ENCODE measurements at places on chromosomes 12 and 14.

DNA sequence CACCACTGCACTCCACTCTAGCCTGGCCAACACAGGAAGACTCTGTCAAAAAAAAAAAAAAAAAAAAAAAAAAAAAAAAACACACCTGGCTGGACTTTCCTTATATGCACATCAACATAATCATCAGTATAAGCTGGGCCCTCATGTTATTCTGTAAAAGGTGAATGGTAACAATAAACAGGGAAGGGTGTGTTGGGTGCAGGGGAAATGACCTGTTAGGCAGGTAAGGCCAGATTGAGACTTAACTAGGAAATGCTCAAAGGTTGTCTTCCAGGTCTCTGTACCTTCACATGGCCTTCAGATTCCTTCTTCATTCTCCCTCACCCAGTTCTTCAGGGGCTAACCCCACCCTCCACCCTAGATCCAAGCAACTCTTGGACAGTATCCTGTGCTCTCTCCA lies 47.5 kb downstream of the ESR2 start:
- no peak for DNase-seq

- DNase-seq: no peak
These were observed 163.5 kb downstream of the KTN1 start for GRCh38 chr14:55743551-55743950.

- DNase-seq: no peak
These were observed 59.2 kb downstream of the ZNF641 start for GRCh38 chr12:48291511-48291910.

DNA sequence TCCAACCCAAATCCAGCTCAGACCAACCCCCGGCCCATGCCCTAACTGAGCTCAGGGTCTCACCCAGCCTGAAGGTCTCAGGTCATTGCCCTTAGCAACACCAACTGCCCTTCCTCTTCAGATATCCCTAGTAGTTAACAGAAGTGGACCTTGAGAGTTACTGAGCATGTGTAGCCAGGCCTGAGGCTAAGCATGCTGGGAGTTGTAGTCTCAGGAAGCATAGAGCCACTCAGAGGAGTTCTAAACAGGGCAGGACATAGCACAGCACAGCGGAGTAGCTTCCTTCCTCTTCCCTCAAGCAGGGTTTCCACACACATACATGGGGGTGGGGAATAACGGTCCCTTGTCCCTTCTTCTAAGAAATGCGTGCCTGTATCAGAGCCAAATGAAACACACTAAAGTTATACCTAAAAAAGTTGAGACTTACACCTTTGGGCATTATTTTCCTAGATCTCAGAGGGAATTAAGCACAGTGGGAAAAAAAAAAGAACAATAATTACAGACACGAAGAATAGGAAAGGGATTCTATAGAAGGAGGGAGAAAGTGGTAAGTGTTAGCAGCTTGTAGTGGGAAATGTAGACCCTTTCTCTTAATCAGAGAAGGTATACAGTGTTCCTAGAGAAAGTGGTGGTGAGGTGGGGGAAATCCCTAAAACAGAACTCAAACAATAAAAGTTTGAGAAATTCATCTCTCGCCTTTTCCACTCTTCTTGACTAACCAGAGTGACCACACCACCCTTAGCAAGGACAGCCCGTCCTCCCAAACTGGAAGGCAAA lies 4.4 kb downstream of the KMT2D start:
- DNase-seq: peak; percentile 28

DNA sequence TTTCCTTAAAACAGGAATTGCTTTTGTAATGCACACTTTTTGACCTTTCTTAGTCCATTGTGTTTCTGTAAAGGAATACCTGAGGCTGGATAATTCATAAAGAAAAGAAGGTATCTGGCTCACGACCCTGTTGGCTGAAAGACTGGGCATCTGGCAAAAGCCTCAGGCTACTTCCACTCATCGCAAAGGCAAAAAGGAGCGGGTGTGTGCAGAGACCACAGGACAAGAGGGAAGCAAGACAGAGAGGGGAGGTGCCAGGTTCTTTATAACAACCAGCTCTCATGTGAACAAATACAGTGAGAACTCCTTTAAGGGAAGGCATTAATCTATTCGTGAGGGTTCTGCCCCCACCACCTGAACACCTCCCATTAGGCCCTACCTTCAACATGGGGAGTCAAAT lies 182.1 kb downstream of the C12orf50 start:
- DNase-seq: no peak

Measured in SJSA1 (cell line).